Activated naive CD4-positive, alpha-beta T cell (primary cell): ENCODE measurements at places on chromosomes 3 and 15.
A peak's percentile ranks its signal among the peaks of the same experiment; 100 is the strongest.

GRCh38 chr15:91348752-91349500 lies 248.9 kb downstream of the SV2B start:
- no peak for DNase-seq

GRCh38 chr3:17118771-17119170 lies 234.0 kb downstream of the PLCL2 start:
- no peak for DNase-seq

GRCh38 chr15:47742742-47743141 lies 25.4 kb downstream of the SEMA6D start:
- no peak for DNase-seq

- DNase-seq: no peak
These were observed 135.6 kb downstream of the KCNMB2 start for GRCh38 chr3:178671791-178672190.

- DNase-seq: no peak
These were observed 10.9 kb upstream of the GOLGA8B start for GRCh38 chr15:34594361-34594760.

DNA sequence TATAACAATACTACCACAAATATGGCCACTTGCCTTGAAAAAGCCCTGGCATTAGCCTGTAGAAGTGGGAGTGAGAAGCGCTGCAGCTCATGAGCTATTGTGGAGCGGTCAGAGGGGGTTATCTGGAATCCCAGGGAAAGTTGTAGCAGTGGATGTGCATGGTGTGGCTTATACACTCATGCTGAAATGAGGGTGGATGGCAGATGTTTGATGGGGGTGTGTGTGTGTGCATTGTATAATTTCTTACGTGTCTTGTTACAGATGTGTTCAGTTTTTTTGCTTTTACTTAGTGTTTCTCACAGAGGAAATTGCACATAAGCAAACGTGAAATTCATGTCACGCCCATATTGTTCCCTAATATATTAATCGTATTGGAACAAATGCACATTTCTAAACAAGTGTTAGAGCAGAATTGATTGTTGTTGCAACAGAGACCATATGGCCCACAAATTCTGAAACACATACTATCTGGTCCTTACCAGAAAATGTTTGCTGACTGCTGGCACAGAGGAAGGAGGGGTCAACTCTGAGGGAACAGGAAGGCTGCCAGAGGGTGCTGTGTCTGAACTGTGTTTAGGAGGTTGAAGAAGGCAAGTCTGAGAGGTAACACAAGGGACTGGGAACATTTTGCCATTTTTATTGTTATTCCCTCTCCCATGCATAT lies 200.0 kb upstream of the CFAP20DC start:
- no peak for DNase-seq

DNA sequence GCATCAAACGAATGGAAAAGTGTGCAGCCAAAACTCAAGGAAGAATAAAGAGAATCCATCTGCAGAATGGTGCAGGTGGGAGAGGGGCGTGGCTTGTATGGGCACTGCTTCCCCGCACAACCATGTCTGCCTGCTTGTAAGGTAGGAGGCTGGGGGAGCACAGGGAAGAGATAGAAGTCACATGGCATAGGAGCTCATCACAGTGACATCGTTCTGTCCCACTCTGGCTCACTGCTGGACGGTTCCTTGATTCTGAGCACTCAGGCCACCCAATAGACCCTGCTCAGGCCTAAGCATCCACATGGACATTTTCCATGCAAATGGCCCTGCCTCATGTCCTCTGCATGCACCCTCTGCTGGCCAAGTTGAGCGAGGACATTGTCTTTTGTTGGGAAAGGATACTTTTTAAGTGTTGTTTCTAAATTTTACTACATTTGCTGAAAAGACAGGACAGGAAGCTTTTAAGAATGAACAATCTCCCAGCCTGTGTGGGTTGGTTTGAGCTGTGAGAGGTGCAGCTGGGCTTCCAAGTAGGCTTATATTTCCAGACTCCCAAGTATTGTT lies 3.1 kb downstream of the MYLK start:
- DNase-seq: no peak

- DNase-seq: no peak
These were observed 116.2 kb upstream of the KCNMB2 start for GRCh38 chr3:178420033-178420432.

DNA sequence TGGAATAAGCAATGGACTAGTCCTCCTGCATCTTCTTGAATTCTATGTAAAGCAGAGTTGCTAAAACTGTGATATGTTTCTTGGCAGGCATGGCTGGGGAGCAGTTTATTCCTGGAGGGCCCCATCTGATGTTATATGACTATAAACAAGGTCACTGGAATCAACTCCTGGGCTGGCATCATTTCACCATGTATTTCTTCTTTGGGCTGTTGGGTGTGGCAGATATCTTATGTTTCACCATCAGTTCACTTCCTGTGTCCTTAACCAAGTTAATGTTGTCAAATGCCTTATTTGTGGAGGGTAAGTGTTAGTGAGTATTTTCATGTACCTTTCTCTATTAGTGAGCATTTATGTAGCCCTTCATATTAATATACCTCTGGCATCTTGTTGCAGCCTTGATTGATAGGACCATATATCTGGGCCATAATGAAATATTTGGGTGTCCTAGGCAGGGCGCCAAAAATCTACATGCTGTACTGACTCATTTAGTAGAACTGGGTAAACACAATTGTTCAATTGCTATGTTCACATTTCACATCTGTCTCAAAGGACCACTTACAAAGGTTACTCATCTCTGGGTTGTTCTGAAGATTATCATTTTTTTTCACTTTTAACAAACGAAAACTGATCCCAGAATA lies 52.6 kb upstream of the ADGRG7 start:
- DNase-seq: no peak

GRCh38 chr15:60392601-60392985 lies 5.2 kb downstream of the ANXA2 start:
- no peak for DNase-seq

GRCh38 chr15:101207867-101208288 lies 44.0 kb downstream of the CHSY1 start:
- DNase-seq: no peak

- DNase-seq: no peak
These were observed 2.2 kb upstream of the HDAC11 start for GRCh38 chr3:13477943-13478342.

DNA sequence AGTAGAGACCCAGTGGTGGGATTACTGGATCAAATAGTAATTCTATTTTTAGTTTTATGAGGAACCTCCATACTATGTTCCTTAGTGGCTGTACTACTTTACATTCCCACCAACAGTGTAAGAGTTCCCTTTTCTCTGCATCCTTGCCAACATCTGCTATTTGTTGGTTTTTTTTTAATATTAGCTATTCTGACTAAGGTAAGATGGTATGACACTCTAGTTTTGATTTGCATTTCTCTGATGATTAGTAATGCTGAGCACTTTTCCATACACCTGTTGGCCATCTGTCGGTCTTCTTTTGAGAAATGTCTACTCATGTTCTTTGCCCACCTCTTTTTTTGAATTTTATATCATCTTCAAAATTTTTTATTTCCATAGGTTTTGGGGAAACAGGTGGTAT lies 34.2 kb upstream of the RAP2B start:
- DNase-seq: no peak

DNA sequence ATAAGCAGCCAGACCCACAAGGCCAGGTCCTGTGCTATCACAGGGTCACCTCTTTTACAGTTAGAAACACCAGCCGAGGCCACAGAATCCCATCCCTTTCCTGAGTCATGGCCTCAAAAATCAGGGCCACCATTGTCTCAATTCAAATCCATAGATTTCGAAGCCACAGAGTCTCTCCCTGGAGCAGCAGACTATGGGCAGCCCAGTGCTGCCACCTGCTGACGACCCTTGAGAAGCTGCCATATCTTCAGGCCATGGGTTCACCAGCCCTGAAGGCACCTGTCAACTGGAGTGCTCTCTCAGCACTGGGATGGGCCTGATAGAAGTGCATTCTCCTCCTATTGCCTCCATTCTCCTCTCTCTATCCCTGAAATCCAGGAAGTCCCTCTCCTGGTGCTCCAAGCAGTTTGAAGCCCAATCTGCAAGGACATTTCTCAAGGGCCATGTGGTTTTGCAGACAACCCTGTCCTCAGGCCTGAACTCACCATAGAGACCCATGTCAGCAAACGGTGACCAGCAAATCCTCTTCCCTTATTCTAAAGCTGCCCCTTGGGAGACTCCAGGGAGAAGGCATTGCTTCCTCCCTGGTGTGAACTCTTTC lies 39.6 kb downstream of the TGM4 start:
- DNase-seq: peak; percentile 13

- no peak for DNase-seq
These were observed 54.4 kb downstream of the ROPN1B start for GRCh38 chr3:126023390-126023789.

DNA sequence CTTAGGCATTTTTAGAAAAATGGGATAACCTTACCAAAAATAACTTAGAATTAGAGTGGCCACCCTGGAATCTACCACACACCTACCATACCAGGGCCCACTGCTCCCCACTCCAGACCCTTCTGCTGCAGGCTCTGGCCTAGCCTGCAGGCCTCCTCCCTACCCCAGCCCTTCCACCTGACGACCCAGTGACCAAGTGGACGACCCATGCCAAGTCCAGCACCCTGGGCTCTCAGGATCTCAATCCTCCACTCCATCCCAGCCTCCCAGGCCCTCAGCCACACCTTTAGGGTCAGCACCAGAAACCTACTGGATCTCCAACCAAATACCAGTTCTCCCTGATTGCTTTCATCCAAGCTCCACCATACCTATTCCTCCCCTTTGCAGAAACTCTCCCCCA lies 145.8 kb downstream of the TPRA1 start:
- DNase-seq: no peak

- DNase-seq: peak; percentile 9
These were observed 109.3 kb downstream of the OXNAD1 start for GRCh38 chr3:16374047-16374934.

GRCh38 chr3:168622795-168623194 lies 527.1 kb upstream of the GOLIM4 start:
- no peak for DNase-seq

- DNase-seq: no peak
These were observed 220.9 kb upstream of the TRIM42 start for GRCh38 chr3:140456974-140457373.

GRCh38 chr3:66073464-66074141 lies 34.9 kb upstream of the MAGI1 start:
- DNase-seq: no peak

GRCh38 chr3:145716519-145716918 lies 444.5 kb downstream of the PLOD2 start:
- no peak for DNase-seq

DNA sequence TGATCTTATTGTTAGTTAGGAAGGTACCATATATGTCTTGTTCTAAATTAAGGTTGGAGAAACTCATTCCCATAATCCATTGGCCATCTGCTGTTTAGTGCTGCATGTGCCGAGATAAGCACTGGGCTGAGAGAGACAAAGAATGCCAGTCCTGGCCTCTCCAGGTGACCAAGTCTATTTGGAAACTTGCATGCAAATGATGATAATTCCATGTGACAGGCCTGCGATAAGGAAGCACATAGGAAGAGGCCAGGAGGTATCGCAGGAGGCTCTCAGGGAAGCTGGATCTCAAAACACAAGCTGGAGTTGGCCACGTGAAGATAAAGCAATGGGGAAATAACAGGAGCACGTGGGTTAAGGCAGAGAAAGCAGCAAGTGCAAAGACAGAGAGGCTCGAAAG lies 39.7 kb downstream of the MYO5C start:
- no peak for DNase-seq

DNA sequence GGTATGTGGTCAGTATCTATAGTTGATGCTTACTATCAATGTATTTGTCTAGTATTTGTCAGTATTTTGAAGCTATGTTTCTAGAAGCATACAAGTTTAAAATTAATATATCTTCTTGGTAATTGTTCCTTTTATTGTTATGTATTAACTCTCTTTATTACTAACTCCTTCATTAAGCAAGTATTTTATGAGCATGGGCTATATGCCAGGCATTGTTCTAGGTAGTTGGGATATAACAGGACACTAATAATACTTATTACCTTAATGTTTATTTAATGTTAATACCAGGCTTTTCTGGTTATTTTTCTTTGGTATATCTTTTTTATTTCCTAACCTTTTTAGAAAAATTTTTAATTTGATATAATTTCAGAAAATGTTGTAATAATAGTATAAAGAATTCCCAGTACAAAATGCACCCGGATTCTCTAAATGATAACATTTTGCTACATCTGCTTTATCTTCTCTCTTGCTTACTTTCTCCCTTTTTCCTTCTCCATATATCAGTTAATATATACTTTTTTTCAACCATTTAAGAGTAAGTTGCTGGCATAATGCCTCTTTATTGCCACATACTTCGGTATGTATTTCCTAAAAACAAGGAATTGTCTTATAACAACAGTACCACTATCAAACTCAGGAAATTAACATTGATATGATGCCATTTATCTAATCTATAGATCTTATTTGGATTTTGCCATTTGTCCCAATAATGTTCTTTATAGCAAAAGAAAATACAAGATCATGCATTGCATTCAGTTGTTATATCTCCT lies 30.9 kb downstream of the LRRC49 start:
- no peak for DNase-seq

DNA sequence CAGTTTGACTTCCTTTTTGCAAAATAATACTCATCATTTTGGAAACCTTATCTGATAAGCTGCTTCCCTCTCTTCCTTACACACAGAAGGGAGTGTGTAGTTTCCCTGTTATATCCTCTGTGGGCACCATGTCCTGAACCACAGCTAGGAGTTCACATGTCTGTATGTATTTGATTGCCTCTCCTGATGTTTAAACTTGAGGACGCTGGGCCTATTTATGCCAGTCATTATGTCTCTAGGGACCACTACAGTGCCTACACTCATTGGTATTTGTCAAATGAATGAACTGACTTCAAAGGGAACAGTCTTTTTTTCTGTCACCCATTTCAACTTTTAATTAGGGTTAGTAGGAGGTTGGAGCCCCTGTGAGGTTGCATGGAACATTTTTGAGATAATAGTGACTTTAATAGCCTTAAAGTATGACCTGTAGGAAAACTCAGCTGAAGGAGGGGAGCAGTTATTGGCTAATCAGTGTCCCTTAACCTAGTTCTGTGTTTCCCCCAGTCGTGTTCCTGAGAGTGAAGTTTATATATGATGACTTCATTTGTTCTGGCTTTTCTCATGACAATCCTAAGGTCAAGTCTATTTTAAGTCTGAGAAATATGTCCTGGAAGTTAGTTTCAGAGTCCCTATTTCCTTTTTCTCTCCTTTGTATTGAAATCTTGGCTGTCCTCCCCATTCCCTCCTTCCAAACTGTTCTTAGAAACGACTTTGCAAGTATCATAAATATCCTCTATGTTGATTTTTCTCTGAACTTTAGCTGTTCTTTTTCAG lies 28.9 kb downstream of the PDE8A start:
- no peak for DNase-seq

GRCh38 chr15:29695489-29696167 lies 126.6 kb downstream of the TJP1 start:
- no peak for DNase-seq

DNA sequence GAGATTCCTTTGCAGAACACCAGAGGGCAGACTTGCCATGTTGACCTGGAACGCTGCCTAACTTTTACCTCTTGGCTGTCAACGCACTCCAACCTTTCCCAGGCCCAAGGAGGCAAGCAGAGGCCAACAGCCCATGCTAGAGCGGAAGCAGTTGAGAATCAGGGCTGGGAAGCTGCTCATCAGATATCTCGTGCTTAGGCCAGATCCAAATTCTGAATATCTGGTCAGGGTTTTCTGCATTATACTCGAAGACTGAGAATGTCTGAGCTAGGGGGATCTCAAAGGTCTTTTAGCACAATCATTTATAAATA lies 2.5 kb downstream of the XIRP1 start:
- DNase-seq: no peak

- DNase-seq: no peak
These were observed 97.8 kb downstream of the AQP9 start for GRCh38 chr15:58235961-58236360.

- DNase-seq: no peak
These were observed 112.4 kb upstream of the CCDC54 start for GRCh38 chr3:107264888-107265287.
